ENCODE measurements at places on chromosomes 3 and 15.
A peak's percentile ranks its signal among the peaks of the same experiment; 100 is the strongest.

DNA sequence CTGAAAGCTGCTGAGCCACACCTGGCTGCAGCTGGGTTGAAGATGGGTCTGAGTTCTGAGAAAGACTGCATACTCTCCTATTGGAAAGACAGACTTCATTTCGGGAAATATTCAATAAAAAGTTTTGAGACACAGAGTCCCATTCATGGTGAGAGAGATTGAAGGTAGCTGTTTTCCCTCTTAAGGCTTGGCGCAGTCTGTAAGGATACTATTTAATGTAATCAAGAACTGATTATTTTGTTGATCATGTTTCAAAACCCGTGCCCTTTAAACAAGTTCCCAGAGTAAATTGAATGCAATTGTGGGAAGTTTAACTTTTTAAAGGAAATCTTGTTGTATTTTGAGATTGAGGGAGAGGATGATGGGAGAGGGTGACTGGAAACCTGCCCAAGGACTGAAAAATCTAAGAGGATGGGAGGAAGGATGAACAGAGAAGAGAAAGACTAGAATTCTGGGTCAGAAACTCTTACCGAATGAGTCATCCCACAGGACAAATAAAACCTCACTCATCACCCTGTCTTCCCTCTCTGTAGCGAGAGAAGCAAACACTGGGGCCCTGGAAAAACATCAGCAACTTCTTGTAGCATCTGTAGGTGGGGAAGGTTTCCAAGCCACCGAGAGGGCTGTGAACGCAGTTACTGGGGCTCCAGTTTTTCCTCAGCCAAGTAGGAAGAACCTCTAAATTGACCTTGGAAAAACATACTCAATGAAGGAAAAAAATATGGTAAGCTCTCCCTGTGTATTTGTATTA, 193.2 kb upstream of the TPRG1 start:
- DNase-seq = no peak

DNA sequence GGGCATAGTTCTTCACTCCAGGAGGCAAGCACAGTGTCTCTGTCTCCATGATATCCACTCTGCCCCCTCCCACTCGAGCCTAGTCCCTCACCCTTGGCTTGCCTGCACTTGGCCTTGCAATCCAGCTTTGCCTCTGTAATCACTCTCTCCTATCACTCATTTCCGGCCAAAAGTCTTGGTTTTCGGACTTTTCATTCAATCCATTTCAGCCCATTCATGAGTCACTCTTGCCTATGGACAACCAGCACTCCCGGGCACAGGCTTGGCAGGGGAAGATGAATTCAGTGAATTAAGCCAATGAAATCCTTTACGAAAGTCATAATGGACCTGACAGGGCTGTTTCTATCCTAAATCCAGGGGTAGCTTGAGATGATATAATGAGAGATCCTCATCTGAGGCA, 21.7 kb downstream of the DAZL start:
- DNase-seq = no peak

DNA sequence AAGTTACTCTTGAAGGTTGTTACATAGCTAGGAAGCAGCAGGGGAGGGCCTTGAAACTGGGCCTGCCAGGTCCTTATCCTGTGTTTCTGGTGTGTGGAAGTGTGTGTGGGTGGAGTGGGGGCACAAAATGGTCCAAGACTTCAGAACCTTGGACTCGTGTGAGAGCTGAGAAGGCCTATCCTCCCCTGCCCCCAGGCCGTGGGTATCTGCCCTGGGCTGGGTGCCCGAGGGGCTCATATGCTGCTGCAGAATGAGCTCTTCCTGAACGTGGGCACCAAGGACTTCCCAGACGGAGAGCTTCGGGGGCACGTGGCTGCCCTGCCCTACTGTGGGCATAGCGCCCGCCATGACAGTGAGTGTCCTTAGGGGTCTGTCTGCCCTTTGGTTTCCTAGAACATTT, 4.5 kb downstream of the CHRD start:
- DNase-seq = no peak

GRCh38 chr3:151962912-151963311, 89.5 kb downstream of the SUCNR1 start:
- DNase-seq = no peak

GRCh38 chr3:194777729-194778128, 92.0 kb downstream of the FAM43A start:
- no peak for DNase-seq

DNA sequence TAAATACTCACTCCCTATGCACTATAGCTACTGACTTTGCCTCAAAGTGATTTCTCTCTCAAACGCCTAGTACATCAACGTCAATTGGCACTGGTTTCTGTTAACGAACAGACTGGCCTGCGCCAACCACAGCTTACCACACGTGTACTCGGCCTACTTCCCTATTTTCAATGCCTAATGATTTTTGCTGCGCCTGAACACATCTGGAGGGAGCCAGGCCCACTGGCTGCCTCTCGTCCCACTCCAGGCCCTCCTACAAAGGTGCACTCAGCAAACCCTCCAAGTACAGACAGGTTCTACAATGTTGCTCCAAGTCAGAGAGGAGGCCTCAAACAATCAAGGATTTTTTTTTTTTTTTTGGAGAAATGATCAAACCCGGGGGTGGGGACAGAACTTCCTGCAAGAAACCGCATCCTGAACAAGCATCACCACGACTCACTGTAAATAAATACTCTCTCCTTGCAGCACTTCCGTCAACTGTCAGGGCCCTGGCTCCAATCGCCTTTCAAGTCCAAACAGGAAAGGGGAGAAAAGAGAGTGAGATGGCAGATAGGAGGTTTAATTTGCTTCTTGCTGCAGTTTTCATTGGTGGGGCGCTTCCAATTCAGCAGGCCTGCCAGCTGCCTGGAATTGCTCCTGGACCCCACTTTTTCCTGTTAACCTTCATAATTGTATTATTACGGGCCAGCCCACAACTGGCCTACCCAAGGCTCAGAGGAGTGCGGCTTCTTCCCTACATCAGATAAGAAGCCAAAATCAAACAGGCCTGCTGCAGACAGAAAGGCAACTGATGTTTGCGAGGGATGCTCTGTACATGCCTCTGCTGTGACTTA, 139.3 kb downstream of the FOXP1 start:
- DNase-seq = peak; percentile 80

GRCh38 chr3:106176734-106177133, 307.9 kb upstream of the CBLB start:
- DNase-seq = peak; percentile 7

- no peak for DNase-seq
Measured at GRCh38 chr3:155334914-155335723, 41.6 kb upstream of the STRIT1 start.

DNA sequence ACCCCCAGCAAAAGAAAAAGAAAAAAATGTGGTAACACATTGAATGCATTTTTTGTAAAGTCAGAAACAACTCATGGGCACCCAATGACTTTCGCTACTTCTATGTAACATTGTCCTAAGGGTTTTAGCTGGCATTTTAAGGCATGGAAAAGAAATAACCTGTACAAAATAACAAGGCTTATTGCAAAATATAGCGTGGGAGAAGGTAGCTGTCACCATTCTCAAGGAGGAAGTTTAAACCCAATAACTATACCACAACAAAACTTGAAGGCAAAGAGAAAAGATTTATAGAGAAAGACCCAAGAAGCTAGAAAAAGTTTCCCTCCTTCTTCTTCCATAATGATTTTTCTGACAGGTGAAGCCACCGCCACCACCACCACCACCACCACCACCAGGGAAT, 55.7 kb upstream of the ACP3 start:
- DNase-seq = no peak

GRCh38 chr3:28348265-28348628, 274 bp upstream of the ZCWPW2 start:
- no peak for DNase-seq

DNA sequence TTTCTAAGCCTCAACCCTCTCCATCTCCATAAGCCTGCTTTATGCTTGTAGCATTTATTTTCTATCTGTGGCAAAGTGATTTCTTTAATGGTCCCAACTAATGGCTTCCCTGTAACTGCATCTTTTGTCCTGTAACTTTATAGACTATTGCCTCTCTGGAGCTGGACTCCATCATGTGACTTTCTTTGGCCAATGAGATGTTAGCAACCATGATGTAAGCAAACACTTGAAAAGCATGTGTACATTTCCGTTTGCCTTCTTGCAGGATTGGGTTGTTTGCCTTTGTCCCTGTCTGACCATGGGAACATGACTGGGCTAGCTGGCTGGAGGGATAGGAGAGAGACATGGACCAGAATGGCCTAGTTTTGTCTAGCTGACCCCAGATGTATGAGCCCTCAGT, 106.0 kb upstream of the LRIG1 start:
- DNase-seq = no peak

- DNase-seq = peak; percentile 57
Measured at GRCh38 chr15:23565395-23566070, at the start of gene MKRN3. MKRN3 (plus strand) TSS chr15:23565674; CDS start chr15:23565783, 109 bp downstream.

DNA sequence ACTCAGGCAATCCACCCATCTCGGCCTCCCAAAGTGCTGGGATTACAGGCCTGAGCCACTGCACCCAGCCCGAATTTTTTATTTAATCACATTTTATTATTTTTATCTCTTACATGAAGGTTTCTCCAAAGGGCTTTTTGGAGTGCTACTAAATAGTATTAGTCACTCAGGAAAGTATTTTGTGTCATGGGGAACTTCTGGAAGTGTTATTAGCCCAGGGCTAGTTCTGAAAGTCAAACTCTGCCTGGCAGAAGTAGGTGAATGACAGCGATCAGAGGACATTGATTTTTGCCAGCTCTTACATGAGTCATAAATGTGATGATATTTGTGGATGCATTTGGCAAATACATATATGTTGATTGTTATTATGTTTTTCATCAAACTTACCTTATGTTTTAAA, 48.7 kb downstream of the ZPLD1 start:
- no peak for DNase-seq

DNA sequence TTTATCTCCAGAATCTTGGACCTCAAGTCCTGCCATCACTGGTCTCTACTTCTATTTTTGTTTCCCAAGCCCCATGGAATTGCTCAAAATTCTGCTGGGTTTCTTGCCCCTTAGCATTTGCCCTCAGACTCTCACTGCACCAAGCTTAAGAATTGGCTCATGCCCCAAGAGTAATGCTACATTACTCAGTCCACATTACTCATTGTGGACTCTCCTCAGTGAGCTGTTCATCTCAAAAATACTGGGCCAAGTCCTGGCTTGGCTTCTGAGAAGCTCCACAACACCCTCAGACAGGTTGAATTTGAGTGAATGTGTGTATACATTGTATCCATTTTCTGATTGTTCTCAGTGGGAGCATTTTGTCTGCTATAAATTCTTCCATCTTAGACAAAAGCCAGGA, 364.4 kb upstream of the ARHGEF26 start:
- no peak for DNase-seq

GRCh38 chr3:191235331-191236314, 36.6 kb downstream of the OSTN start:
- DNase-seq = no peak

- DNase-seq = no peak
Measured at GRCh38 chr3:40324621-40325020, 15.1 kb downstream of the EIF1B start.

GRCh38 chr15:50017522-50017921, 101.5 kb downstream of the ATP8B4 start:
- DNase-seq = no peak

GRCh38 chr15:50124631-50125030, 5.6 kb upstream of the ATP8B4 start:
- no peak for DNase-seq

DNA sequence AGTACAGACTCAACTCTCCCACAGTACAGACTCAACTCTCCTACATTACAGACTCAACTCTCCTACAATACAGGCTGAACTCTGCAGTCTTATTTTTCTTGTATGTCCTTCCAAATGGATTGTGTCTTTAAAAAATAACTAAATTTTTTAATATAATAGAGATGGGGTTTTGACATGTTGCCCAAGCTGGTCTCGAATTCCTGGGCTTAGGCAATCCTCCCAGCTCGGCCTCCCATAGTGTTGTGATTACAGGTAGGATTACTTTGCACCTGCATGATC, 31.2 kb upstream of the UBXN7 start:
- DNase-seq = no peak

DNA sequence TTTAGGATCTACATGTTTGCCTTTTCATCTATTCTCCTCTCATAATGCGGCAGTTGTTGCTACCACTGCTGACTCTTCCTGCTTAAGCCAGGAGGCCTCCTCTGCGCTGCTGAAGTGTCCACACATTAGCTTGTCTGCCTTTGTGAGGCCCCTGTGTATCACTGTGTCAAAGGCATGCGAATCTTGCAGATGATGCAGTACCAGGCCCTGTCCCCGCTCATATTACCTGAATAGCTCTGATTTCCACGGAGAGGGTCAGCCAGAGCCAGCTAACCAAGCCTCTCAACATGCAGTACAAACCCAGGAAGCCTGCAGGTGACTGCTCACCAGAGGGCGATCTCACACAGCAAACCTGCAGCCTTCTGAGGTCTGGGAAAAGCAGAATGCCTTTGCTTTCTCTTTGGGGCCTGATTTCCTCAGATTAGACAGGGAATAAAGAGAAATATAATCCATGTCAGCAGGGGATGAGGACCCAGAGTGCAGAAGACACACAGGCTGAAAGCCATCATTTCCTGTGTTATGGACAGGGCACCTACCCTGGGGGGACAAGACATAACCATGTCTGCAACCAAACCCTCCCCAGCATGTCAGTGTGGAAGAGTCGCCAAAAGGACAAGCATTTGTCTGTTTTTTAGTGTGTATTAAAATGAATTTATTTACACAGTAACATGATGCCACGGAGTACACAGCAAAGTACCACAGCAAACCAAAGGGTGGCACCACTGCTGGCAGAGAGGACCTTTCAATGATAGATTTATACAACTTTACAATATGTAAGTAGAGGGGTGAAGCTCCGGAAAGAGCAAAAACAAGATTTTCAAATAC, 36.8 kb upstream of the TSPAN3 start:
- DNase-seq = peak; percentile 54

DNA sequence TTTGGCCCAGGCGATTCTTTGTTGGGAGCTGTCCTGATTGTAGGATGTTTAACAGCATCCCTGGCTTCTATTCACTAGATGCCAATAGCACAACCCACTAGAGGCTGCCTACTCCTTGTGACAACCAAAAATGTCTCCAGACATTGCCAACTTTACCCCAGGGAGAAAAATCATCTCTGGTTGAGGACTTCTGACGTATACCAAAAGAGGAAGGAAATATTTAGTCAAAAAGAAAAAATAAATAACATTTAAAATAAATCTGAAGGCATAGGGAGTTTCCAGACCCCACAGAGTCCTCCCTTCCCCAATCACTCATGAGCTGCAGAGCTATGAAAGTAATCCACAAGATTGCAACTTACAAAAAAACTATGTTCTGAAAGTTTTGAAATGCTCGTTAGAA, 61.0 kb downstream of the MECOM start:
- no peak for DNase-seq

GRCh38 chr15:101267320-101268104, 9.8 kb downstream of the SELENOS start:
- peak; percentile 85 for DNase-seq

- DNase-seq = no peak
Measured at GRCh38 chr3:56121716-56122115, 346.6 kb downstream of the ERC2 start.

GRCh38 chr3:95462161-95462560, 1352.2 kb upstream of the EPHA6 start:
- no peak for DNase-seq

- DNase-seq = peak; percentile 93
Measured at GRCh38 chr3:65751123-65751700, 287.5 kb downstream of the MAGI1 start.

Measured in pons (tissue), 1 donor.